Transverse colon (tissue), 4 donors: ENCODE measurements at places on chromosomes 4 and X. TPM values are rescaled to one million over a fixed set of nuclear protein-coding genes. Genes with fewer than 3 reads are reported as not detected.

EIF4E gene
- total RNA-seq: 20.9 TPM

PDZD4 gene
- 2.0 TPM for total RNA-seq

RTL3 gene
- total RNA-seq: 0.14 TPM

PUDP gene
- total RNA-seq: 31.9 TPM

CXCL11 gene
- total RNA-seq: not detected

CT83 gene
- total RNA-seq: not detected

IBSP gene
- total RNA-seq: not detected

CXCL8 gene
- total RNA-seq: not detected

PABPC4L gene
- not detected for total RNA-seq

- no peak overlapping the region for H3K4me3 ChIP-seq
- no peaks in the 10 kb centered on the region for H3K36me3 ChIP-seq
Measured at GRCh38 chr4:146107587-146108240, 67.8 kb upstream of the LSM6 start.

DNA sequence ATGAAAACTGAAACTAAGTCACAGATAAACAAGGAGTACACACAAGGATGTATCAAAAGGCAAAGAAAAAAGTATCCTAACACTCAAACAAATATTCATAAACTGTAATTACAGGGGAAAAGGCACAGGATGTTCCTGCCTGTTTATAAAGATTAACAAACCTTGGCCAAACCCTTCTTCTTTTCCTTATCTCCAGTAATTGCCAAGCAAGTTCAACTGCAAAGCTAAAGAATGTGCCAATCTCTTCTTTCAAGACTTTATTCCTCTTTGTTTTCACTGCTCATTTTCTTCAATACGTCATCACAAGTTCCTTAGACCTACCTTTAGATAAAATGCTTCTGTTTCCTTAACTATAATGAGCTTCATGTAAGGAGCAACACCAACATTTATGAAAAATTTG lies 171.2 kb downstream of the AMELX start:
- H3K36me3 ChIP-seq: no peaks in the 10 kb centered on the region
- no peak overlapping the region for H3K4me3 ChIP-seq
- H3K4me1 ChIP-seq: no peaks in the 10 kb centered on the region
- H3K27ac ChIP-seq: no peak overlapping the region
- no peaks in the 10 kb centered on the region for H3K27me3 ChIP-seq

DNA sequence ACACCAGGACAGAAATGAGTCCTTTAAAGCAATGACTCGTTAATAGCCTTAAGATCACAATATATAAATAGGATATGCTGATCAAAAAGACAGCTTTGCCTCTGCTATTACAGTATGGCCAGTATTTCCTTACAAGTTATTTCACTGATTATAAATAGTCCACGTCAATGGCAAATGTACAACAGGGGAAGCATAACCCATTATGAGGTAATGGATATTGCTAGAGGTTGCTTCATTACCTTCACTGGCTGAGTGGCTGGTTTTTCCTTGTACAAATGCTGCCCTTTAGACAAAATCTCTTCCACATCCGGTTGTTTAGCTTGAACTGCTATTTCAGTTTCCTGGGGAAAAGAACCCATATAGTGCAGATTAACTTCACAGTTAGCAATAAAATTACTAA lies 764.6 kb upstream of the FTHL17 start:
- no peak overlapping the region for H3K4me3 ChIP-seq
- no peak overlapping the region for H3K27ac ChIP-seq
- H3K27me3 ChIP-seq: no peaks in the 10 kb centered on the region
- no peaks in the 10 kb centered on the region for H3K36me3 ChIP-seq
- no peak for DNase-seq
- H3K4me1 ChIP-seq: no peaks in the 10 kb centered on the region

- DNase-seq: peak; percentile 19
- no peaks in the 10 kb centered on the region for H3K36me3 ChIP-seq
- H3K4me1 ChIP-seq: no peaks in the 10 kb centered on the region
- no peak overlapping the region for H3K27ac ChIP-seq
Measured at GRCh38 chr4:167622481-167623240, 388.4 kb upstream of the SPOCK3 start.

DNA sequence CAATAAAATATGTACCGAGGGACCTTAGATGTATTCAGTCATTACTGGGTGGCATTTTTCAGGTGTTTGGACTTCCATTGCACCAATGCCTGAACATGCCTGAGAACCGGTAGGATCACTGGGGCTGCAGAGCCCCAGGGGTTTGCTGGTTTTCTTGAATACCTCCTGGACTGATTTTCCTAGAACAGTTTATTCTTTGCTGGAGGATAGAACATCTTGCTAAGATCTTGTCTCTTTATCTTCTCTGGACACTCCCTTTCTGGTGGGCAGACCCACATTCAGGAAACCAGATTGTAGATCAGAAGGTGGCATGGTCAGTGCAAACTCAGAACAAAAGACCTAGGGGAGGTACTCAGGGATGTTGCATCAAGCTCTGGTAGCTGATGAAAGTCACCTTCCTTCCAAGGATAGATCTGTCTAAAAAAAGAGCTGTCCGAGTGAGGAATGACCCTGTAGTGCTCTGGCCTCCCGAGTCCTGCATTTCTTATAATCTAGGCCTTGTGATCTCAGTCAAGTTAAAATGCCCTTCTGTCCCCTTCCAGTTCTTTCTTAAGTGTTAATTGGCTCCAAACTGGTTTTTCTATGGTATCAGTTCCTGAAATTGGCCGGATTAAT lies 84.8 kb downstream of the CLDN34 start:
- H3K27me3 ChIP-seq: no peaks in the 10 kb centered on the region
- no peak overlapping the region for H3K4me3 ChIP-seq
- H3K27ac ChIP-seq: no peak overlapping the region
- H3K36me3 ChIP-seq: no peaks in the 10 kb centered on the region

GRCh38 chrX:13547671-13548070 lies 21.7 kb upstream of the EGFL6 start:
- no peak overlapping the region for H3K27ac ChIP-seq
- H3K36me3 ChIP-seq: no peaks in the 10 kb centered on the region
- H3K4me3 ChIP-seq: no peak overlapping the region

DNA sequence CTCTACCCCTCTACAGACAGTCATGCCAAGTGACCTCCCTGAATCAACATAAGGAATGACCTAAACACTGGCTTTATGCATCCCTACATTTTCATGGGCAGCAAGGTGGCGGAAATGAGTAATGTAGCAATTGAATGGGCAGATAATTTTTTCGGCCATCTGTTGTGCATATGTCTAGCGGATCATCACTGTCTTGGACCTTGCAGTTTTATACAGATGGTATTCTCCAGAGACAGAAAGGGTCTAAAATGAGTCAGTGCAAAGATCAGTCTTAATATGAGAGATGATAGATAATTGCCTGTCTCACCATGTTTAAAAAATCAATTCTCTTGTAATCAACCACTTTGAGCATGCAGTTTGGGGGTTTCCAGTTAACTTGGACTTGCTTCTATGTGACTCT lies 177.3 kb upstream of the DKK2 start:
- no peak for DNase-seq
- H3K27ac ChIP-seq: no peak overlapping the region
- no peak overlapping the region for H3K4me3 ChIP-seq
- H3K36me3 ChIP-seq: no peaks in the 10 kb centered on the region

DNA sequence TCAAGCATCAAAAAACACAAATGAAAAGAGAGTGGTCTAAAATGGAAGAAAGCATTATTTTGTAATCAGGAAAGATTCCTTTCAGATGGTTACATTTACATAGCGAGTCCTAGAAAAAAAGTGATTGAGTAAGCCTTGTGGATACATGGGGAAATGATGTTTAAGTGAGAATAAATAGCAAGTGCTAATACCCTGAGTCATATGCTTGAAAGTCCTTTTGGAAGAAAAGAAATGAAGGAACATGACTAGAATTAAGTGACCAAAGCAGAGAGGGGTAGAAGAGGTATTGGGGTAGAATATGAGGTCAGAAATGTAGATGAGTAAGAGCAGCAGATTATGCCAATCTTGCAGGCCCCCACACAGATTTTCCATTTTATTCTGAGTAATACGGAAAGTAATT lies 814.8 kb upstream of the GRID2 start:
- no peak for DNase-seq
- no peaks in the 10 kb centered on the region for H3K36me3 ChIP-seq
- no peaks in the 10 kb centered on the region for H3K4me1 ChIP-seq
- H3K4me3 ChIP-seq: no peak overlapping the region

DNA sequence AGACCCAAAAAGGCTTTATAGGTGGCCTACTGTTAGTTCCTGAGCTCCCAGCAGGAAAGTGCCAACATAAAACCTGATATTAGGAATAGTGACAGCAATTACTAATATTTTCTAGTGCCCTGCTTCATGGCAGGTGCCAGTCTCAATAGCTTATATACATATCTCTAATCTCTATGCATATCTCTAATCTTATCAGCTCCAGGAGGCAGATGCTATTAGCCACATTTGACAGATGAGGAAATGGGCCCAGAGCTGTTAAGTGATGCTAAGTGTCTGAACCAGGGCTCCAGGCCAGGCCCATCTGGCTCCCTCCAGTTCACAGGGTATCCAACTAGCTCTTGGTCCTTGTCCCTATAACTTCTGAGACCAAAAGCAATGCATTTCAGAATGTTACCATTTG lies 142.5 kb downstream of the CHIC2 start:
- no peak overlapping the region for H3K27ac ChIP-seq
- H3K4me3 ChIP-seq: no peak overlapping the region
- H3K4me1 ChIP-seq: no peaks in the 10 kb centered on the region
- H3K36me3 ChIP-seq: no peaks in the 10 kb centered on the region

DNA sequence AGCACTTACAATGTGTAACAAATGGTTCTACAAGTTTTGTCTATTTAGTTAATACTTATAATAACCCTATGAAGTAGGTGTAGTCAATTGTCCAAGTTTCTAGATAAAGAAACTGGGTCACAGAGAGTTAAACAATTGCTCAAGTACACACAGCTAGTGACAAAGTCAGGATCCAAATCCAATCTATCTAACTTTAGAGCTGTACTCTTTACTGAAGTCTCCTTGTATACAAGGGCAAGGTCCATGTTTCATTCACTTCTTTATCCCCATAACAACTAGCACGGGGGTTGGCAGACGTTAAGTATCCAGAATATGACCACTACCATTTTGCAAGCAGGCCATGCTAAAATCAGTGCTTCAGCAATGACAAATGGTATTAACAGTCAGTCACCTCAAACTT lies 141.0 kb downstream of the CHM start:
- DNase-seq: no peak
- H3K36me3 ChIP-seq: no peaks in the 10 kb centered on the region
- H3K27ac ChIP-seq: no peak overlapping the region

DNA sequence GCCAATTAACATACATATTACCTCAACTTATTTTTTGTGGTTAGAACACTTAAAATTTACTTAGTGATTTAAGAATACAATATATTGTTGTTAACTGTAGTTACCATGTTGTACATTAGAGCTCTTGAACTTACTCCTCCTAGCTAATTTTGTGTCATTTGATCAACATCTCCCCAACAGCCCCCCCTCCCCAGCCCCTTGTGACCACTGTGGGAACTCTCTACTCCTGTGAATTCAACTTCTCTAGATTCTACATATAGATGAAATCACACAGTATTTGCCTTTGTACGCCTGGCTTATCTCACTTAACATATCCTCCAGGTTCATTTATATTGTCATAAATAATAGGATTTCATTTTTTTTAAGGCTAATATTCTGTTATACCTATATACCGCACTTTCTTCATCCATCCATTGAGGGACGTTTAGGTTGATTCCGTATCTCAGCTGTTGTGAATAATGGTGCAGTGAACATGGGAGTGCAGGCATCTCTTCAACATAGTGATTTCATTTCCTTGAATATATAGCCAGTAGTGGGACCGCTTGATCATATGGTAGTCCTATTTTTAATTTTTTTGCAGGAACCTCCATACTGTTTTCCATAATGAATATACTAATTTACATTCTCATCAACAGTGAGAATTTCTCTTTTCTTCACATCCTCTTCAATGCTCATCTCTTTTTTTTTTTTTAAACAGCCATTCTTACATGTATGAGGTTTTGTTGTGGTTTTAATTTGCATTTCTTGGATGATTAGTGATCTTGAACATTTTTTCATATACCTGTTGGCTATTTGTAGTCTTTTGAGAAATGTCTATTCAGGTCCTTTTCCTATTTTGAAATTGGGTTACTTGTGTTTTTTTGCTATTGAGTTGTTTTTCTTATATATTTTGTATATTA lies 66.8 kb downstream of the RAPGEF2 start:
- no peak for DNase-seq
- H3K4me1 ChIP-seq: peaks cover 29% of the 10 kb centered on the region
- no peaks in the 10 kb centered on the region for H3K36me3 ChIP-seq
- H3K4me3 ChIP-seq: no peak overlapping the region

GRCh38 chrX:124829930-124830329 lies 483.6 kb downstream of the SH2D1A start:
- H3K4me3 ChIP-seq: no peak overlapping the region
- no peak for DNase-seq
- H3K27me3 ChIP-seq: no peaks in the 10 kb centered on the region
- no peaks in the 10 kb centered on the region for H3K4me1 ChIP-seq

- peak overlapping the region; percentile 10 for H3K27ac ChIP-seq
- H3K4me3 ChIP-seq: no peak overlapping the region
- DNase-seq: no peak
- H3K36me3 ChIP-seq: no peaks in the 10 kb centered on the region
Measured at GRCh38 chr4:145939441-145939750, 773 bp upstream of the ZNF827 start.

DNA sequence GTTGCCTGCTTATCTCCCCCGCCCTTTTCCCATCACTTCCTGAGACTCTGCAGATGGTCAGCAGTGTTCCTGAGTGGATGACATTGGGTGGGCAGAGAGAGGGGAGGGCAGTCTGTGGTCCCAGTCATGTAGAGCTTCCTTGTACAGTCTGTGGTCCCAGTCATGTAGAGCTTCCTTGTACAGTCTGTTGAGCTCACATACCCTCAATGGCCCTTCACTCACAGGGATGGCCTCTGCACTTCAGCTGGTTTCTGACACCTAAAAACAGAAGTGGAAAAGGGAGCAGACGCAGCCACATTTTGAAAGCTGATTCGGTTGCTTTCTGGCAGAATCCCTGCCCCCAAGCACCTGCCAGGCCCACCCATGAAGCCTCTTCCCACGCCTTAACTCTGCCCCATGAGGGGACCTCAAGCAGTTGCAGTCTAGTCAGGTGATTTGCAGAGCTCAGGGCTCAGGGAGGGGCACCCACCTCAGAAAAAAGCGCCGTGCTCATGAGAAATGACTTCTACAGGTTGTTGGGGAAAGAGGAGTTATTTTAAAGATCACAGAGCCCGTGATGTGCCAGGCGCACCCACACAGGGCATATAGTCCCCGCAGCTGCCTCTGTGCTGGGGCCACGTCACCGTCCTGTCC lies 3.6 kb upstream of the TMEM271 start:
- no peaks in the 10 kb centered on the region for H3K36me3 ChIP-seq
- no peaks in the 10 kb centered on the region for H3K4me1 ChIP-seq
- no peak overlapping the region for H3K27ac ChIP-seq
- H3K27me3 ChIP-seq: peaks cover 87% of the 10 kb centered on the region
- DNase-seq: no peak
